ENCODE measurements at places on chromosomes 16 and 17.

- no peak for DNase-seq
These were observed 223.2 kb upstream of the PSMD7 start for GRCh38 chr16:74073456-74073855.

GRCh38 chr17:17353625-17354484 is 50.7 kb downstream of the NT5M start:
- DNase-seq, result no peak

DNA sequence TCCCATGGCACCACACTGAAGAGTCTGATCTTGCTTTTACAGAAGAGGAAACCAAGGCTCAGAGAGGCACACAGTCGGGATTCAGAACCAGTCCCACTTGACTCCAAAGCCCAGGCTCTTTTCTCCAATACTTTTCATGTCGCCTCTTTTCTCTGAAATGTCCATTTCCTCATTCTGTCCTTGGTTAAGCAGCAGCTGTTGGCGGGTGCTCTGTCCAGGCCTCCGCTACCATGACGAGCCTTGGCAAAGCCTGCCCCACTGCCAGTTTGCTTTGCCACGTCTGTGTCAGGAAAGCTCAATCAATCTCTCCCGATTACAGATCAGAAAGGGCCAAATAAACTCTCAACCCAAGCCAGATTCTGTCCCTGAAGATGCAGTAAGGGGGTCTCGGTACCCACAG is 9.1 kb upstream of the CEP295NL start:
- DNase-seq, result no peak

GRCh38 chr16:75376475-75377161 is 56.7 kb downstream of the CFDP1 start:
- DNase-seq, result no peak

GRCh38 chr16:12567602-12568001 is 236.1 kb downstream of the CPPED1 start:
- DNase-seq, result no peak

GRCh38 chr16:79599256-79599836 is 1.2 kb downstream of the MAF start:
- DNase-seq, result peak; percentile 33

- no peak for DNase-seq
These were observed 72.2 kb upstream of the METTL9 start for GRCh38 chr16:21526923-21527807.

- DNase-seq, result no peak
These were observed 177.7 kb downstream of the TMEM132E start for GRCh38 chr17:34757106-34757505.

GRCh38 chr17:63156986-63157385 is 191.0 kb downstream of the TANC2 start:
- no peak for DNase-seq

- DNase-seq, result peak; percentile 45
These were observed 688 bp downstream of the CRK start for GRCh38 chr17:1455291-1455796.

- DNase-seq, result no peak
These were observed 25.7 kb downstream of the CALB2 start for GRCh38 chr16:71384073-71384724.

- no peak for DNase-seq
These were observed 9.3 kb downstream of the NQO1 start for GRCh38 chr16:69717066-69717465.

DNA sequence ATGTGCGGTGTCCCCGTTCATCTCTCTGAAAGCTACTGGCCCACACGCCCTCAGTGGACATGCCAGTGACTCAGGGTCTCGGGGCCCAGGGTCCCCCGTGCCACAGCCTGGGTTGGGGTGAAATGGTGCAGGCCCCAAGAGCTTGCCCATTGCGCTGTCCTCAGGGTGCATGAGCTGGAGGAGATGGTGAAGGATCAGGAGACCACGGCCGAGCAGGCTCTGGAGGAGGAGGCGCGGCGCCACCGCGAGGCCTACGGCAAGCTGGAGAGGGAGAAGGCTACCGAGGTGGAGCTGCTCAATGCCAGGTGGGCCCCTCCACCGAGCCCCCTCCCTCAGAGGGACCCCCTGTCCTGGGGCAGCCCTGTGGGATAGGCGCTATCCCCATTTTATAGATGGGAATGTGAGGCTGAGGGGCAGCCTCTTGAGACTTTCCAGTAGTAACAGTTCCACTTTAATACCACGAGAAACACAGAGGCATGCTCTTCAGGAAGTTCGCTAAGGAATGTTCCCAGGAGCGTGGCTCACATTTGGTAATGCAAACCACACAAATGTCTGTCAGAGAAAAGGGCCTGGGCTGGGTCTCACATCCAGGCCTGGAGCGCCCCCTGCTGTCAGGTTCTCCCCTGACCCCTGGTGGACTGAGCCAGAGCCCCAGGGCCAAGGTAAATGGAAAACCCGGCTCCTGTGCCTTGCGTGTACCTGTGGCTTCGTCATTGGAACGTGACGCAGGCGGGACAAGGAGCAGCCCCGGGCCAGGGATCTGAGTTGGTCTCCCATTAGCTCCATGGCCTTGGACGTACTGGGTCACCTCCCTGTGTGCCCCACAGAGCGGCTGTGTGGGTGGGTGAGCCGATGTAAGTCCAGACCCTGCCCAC is 133.7 kb downstream of the RAB11FIP4 start:
- peak; percentile 93 for DNase-seq

- no peak for DNase-seq
These were observed 731 bp upstream of the EXOC7 start for GRCh38 chr17:76104140-76104895.

- no peak for DNase-seq
These were observed 245.2 kb upstream of the CCL2 start for GRCh38 chr17:34009912-34010311.

DNA sequence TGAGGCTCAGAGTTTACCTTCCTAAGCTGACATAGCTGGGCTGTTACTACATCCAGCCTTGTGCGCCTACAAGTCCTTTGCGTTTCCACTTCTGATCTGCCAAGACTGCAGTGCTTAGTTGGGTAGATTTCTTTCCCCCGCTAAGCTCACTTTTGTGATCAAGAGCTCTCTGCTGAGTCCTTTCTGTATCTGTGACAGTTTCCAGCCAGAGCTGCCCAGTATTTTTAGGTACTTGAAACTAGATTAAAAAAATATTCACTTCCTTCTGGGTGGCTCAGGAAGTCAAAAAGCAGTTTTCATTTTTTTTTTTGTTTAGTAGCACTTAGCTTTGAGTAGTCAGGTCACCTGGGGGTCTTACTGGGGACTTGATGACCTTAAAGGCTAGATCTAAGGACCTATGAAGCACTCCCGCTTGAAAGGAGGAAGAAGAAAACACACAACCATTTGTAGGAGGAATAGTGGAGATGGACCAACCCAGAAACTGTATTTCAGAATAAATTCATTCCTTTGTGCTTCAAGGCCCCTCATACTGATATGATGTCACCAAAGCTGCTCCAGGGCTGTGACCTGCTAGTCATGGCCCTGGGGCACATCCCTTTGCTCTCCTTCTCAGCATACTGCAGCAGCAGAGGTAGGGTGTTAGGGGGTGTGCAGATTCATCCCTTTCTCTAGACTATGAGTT is 75.6 kb upstream of the HNF1B start:
- DNase-seq, result no peak

DNA sequence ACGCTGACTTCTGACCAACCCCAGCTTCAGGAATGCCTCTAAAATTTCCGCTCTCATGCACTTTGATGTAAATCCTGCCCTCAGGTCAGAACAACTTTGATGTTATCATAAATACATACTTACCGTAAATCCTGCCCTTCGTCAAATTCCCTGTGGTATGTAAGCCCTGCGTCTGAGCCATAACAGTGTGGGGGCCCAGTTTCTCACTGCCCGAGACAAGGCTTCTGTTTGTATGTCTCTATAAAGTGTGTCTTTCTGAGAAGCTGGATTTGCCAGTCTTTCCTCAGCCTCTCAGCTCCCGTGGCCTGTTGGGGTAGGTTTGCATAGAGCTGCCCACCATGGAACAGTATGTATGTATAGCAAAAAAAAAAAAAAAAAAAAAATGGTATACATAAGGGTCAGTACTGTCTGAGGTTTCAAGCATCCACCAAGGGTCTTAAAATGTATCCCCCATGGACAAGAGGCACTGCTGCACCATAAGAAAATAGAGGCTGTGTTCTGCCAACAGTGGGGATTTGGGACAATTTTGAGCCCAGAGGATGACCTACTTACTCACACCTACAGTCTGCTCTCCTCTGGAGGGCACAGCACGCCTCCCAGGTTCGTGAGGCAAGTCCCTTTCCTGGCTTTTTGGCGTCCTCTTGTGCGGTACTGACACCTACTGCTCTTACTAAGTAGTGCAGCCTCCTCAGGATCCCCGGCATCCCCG is 17.5 kb downstream of the PRMT7 start:
- peak; percentile 83 for DNase-seq
